ENCODE measurements at places on chromosomes 16 and 17.
A peak's percentile ranks its signal among the peaks of the same experiment; 100 is the strongest.

DNA sequence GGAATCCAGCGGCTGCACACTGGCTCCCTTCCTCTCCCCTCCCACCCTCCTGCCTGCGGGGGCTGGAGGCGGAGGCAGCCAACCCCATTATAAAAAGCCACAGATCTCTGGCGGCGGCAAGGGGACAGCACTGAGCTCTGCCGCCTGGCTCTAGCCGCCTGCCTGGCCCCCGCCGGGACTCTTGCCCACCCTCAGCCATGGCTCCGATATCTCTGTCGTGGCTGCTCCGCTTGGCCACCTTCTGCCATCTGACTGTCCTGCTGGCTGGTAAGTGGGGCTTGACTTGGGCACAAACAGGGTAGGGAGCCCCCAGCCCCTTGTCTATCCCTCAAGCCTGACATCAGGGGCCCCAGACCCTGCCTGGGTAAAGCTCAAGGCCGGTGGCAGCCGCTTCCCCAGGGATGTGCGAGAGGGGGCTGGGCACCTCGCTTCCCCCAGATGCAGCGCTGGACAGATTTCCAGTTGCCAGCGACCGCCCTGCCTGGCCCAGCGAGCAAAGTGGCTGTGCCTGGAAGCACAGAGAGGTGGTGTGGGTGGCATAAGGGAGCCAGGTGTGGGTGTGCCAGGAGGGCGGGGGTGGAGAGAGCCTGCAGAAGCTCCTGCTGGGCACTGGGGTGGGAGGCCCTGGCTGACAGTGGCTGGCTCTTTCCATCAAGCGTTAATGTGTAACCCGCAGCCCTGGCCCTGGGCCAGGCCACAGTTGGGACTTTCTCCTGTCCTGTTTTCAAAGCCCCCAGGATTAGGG is at the start of gene CX3CL1:
CX3CL1 (plus strand) TSS at position 119 of the 745 bp plus-strand sequence; CDS start at position 198, 79 bp downstream.
- peak; percentile 97 for DNase-seq

- no peak for DNase-seq
Measured at GRCh38 chr17:8159459-8160223, 3.1 kb downstream of the VAMP2 start.

DNA sequence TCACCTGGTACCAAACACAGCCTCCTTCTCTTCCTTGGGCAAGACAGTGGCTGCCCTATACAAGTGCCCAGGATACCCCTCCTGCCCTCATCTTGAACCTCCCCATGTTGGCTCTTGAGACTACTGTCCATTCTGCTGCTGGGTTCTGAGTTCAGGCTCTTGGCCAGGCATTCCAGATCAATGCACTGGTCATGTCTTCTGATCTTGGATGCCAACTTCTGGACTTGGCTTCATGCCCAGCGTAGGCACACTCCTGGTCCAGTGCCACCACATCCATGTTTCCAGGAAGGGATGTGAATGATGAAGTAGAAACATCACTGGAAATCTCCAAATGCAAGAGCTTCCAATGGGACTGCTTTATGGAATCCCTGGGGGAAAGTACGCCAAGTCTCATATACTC is 51.5 kb downstream of the DYNLRB2 start:
- no peak for DNase-seq

- no peak for DNase-seq
Measured at GRCh38 chr16:59634004-59634579, 900.0 kb upstream of the GOT2 start.

DNA sequence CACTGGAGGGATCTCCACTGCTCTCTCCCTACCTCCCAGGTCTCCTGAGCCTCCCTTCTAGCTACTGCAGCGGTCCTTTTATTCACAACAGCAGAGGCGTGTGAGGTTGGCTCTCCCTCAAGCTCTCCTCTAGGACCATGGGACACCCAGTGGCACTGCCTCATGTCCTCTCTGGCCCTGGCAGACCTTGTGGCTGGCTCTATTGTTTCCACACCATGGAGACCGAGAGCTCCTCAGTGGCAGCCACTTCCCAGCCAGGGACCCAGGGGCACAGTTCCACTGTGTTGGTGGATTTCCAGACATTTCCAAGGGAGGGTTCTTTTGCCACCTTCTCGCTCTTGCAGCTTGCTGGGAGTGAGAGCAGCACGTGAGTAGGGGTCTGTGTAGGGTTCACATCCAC is 204.9 kb downstream of the AXIN2 start:
- DNase-seq = no peak

All from spinal cord (tissue), 10 donors.